ENCODE measurements at places on chromosomes 13 and 19.
A peak's percentile ranks its signal among the peaks of the same experiment; 100 is the strongest.

GRCh38 chr19:28972058-28972852 lies 240.7 kb downstream of the UQCRFS1 start:
- no peak for DNase-seq

GRCh38 chr13:39935155-39935554 lies 279.7 kb downstream of the COG6 start:
- DNase-seq: no peak

GRCh38 chr13:94558716-94559115 lies 37.2 kb downstream of the TGDS start:
- no peak for DNase-seq

GRCh38 chr19:33795370-33796163 lies 1.1 kb upstream of the KCTD15 start:
- peak; percentile 41 for DNase-seq

DNA sequence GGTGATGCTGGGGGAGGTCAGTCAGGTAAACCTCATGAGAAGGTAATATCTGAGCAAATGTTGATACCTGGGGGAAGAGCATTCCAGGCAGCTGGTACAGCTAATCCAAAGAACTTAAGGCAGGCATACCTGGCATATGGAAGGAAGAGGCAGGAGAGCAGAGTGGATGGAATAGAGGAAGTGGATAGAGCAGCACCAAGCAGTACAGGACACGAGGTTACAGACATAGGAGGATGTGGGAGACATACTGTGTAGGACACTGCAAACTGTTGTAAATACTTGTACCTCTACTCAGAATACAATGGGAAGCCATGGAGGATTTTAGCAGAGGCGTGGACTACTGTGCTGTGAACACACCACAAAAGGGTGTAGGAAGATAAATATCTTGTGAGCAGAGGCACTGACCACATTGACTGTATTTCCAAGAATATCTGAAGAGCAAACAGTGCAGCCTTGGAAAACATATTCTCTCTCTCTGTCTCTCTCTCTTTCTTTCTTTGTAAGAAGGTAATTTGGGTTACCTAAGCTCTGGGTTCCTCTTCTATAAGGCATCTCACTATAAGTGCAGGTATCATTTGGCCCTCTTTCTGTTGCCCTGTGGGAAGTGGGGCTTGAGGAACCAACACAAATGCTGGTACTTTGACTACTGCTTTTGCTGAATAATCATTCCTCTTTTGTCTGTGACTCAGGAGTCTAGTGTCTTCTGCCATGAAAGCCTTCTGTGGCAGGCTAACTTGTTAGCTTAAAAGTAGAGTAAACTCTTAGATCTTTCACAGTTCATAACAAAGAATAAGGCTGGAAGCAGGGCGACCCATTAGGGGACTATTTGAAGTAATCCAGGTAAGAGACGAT lies 238.0 kb downstream of the VWA8 start:
- DNase-seq: no peak

DNA sequence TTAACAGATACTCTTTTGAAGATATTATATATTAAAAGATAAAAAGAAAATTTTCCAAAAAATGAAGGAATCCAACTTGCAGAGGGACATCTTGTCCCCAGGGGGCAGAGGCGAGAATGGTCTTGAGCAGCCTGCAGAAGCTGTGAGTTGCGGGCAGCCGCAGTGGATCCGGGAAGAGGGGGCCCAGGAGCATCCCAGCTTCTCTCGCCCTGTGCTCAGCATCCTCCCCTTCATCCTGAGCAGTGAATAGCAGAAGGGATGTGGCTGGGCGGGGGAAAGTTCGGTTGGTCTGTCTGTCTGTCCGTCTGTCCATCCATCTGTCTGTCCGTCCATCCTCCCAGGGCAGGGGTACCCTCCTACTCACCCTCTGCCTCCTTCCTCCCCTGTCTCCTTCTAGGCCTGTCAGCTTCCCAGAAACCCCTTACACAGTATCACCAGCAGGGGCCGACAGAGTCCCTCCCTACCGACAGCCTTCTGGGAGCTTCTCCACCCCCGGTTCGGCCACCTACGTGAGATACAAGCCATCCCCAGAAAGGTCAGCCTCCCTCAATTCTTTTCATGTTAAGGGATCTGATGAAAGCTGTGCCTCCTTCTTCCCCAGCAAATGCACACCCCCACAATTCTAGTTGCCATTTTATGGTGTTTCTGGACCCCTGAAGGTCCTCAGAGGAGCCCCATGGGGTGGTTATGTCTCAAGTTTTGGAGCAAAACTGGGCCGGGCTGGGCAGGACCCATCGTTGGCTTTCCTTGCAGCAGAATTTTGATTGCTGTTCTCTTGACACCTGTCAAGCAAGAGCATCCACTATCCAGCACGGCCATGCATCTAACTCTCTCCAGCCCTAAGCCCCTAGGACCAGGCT lies 81.6 kb downstream of the DPF1 start:
- no peak for DNase-seq

- peak; percentile 63 for DNase-seq
Measured at GRCh38 chr19:11382898-11383705, 1.0 kb downstream of the EPOR start.

DNA sequence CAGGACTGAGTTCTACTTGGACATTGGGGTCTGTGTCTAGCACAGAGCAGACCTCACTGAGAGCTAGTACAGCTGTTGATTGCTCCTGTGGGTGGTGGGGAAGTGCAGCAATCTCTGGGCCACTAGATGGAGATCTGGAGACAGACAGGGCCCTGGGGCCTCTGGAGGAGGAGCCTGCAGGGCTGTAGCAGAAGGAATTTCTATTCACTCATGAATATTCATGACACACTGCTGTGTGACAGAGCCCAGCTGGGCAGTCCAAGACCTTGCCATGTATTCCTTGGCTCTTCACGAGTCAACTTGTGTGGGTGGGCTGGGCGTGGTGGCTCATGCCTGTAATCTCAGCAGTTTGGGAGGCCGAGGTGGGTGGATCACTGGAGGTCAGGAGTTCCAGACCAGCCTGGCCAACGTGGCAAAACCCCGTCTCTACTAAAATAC lies 37.5 kb downstream of the SUGP2 start:
- DNase-seq: peak; percentile 11

DNA sequence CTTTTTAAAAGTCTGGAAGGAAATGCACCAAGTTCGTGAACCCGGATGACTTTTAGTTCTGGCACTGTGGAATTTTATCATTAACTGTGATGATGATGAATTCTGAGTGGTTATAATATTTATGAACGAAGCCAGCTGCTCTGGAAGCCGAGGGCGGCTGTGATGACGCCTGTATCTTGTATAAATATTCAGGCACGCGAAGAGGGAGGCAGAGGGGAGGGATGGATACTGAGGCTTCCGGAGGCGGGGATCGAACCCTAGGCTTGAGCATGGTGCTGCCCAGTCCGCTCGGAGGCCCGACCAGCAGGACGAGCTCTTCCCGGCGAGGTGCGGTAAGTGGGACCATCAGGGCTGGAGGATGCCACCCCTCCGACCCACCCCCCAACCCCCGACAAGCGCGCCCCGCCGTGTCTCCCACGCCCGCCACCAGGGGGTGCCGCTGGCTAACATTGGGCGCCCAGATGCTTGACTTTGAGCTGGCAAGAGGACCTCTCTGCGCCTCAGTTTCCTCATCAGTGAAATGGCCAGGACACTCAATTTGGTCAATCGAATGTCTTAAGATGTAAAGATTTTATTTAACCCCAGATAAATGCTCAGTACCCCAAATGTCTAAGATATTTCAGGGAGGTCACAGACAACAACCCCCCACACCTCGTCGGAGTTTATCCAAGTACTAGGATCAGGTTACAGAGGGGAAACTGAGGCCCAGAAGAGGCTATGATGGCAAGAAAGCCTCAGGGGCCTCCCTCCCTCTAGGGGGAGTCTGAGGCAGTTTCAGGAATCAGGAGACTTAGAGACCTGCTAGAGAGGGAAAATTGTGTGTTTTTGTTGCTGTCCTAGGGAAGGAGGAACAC lies 4.5 kb upstream of the RAB3A start:
- DNase-seq: peak; percentile 37

DNA sequence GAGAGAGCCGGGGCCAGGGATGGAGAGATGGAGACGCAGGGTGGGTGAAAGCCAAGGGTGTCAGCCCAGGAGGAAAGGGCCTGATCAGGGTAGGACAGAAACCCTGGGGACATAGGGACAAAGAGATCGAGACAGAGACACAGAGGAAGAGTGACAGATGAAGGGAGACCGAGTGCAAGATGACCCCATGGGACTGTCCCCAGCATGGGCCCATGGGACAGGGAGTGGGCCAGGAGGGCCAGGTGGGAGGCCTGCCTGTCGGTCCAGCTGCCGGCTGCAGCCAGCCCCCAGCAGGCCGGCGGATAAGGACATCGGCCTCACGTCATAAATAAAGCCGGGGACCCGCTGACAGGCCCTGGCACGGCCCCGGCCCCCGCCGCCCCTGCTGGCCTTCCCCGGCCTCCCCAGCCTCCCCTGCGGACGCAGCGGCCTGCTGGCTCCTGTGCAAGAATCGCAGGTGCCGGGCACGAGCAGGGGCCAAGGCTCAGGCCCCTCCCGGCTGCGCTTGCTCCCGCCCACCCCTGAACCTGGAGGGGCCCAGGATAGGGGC lies 6.3 kb downstream of the REX1BD start:
- DNase-seq: no peak

DNA sequence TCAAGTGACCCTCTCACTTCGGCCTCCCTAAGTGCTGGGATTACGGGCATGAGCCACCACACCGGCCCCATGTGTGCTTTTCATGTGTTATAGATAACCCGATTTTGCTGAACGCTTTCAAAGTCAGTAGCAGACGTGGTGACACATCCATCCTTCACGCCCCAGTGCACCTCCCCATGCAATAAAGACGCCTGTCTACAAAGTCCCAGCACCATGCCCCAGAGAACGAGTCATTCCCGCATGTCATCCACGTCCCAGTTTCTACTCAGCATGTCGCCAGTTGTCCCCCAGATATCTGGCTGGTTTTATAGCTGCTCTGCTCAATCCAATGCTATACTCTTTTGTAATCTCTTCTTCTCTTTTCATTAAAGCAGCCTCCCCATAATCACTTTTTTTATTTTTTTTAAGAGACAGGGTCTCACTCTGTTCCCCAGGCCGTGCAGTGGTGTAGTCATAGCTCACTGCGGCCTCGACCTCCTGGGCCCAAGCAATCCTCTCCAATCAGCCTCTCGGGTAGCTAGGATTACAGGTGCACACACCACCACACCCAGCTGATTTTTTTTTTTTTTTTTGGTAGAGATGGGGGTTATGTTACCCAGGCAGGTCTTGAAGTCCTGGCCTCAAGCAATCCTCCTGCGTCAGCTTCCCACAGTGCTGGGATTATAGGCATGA lies 42.5 kb downstream of the DNM2 start:
- no peak for DNase-seq

- no peak for DNase-seq
Measured at GRCh38 chr19:33343859-33344572, 29.5 kb upstream of the CEBPG start.

DNA sequence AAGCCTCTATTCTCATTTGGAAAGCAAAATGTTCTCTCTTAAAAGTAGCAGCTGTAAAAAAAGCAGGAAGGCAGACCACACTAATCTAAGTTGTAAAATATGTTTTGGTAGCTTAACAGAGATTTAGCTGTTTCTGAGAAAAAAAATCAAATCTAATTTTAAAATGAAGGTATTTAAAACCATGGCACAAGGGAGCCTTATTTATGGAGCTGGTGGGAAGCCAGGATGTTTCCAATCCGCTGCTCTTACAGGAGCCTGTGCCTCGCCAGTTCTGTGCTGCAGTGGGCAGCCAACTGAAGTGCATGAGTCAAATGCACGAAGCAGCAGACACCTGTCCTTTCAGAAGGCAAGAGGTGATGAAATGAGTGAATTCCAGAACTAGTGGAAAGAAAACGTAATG lies 28.2 kb downstream of the GPC6 start:
- no peak for DNase-seq

- no peak for DNase-seq
Measured at GRCh38 chr13:101697745-101698144, 245.3 kb downstream of the ITGBL1 start.

DNA sequence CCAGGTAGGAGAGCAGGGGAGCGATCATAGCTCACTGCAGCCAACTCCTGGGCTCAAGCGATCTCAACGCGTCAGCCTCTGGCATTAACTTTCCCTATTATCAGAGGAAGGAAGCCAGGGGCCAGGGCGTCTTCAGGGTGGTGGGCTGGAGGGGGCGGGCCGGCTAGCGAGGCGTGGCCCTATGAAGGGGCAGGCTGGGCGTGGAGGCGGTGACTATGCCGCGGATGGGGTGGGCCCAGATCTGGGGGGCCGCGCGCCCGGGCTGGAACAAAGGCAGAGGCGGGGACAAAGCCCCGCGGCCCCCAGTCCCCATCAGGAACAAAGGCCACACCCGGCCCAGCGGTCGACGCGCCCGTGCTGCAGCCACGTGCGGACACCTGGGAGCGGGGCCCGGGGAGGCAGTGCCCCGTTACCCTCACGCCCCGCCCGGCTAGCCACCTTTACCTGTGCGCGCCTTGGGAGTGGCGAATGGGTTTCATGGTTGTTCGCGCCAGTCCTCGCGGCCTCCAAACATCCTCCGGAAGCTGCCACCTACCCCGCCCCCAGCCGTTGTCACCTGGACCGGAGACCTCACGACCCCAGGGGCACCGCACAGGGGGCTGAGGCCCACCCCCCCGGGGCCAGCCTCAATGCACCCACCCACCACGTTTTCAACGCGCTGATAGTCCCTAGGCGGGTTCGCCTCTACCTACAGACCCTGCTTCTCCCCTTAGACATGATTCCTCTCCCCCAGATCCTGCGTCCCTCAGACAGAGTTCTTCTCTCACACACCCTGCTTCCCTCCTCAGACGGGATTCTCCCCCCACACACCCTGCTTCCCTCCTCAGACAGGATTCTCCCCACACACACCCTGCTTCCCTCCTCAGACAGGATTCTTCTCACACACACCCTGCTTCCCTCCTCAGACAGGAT lies 5.4 kb upstream of the TRIM28 start:
- DNase-seq: peak; percentile 47

DNA sequence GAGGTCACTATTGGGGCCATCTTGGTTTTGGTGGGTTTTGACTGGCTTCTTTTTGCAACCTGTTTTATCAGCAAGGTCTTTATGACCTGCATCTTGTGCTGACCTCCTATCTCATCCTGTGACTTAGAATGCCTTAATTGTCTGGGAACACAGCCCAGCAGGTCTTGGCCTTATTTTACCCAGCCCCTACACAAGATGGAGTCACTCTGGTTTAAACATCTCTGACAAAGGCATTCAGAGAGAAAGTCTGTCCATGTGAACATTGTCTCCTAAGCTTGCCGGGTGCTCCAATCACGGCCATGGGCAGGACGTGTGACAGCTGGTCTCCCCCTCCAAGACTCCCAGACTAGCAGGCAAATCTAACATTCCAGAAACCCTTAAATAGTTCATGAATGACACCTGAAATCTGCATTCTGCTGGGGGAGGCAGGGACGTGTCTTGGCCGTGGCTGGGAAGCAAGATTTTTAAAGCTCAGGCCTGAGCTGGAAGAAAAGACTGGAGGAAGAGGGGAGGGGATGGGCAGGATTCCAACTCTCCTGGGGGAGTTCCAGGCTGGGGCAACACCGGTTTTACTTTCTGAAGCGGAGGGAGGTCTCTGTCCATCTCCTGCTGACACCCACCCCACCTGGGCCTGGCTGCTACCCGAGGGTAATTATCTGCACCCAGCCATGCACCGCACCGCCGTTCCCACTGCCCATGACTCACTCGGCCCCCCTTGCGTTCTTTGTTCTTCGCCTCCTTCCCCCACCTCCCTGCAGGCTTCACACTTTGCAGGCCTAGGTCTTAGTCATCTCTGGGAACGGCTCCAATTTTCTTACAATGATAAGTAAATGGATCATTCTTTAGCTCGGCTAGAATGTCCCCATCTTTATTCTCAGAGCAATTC lies 11.6 kb upstream of the OR1M1 start:
- no peak for DNase-seq
